ENCODE measurements at places on chromosomes 6 and 20.

DNA sequence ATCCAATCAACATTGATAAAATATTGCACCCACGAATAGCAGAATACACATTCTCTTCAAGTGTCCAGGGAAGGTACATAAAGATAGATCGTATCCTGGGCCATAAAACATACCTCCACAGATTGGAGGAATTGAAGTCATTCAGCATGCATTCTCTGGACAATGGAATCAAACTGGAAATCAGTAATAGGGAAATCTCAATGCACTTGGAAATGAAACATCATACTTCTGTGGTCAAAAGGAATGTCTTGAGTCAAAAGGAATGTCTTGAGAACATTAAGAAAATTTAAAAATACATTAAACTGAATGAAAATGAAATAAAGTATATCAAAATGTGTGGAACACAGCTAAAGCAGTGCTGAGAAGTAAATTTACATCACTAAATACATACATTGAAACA lies 138.8 kb downstream of the TFAP2A start:
- no peak for DNase-seq

GRCh38 chr6:8237668-8238067 lies 135.3 kb upstream of the EEF1E1 start:
- peak; percentile 48 for DNase-seq

GRCh38 chr6:123771126-123771525 lies 32.5 kb upstream of the NKAIN2 start:
- no peak for DNase-seq

DNA sequence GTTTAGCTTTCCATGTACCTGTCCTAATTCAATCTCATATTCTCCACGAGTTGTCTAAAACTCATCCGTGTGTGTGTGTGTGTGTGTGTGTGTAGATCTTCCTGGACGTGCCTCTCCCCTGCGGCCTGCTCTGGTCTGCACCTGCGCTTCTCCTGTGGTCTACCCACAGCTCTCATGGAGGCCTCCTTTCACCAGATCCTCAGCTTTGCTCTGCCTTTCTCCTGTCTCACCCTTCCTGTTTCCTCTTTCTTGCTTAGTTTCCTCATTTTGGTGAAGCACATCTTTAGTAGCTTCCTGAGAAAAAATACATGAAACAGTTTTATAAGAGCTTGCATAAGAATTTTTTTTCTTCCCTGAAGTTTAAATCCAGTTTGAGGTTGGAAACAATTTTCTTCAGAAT lies 18.1 kb downstream of the SLX4IP start:
- no peak for DNase-seq

- DNase-seq = no peak
These were observed 5.6 kb upstream of the MBOAT1 start for GRCh38 chr6:20217891-20218290.

- no peak for DNase-seq
These were observed 82.1 kb upstream of the SRSF6 start for GRCh38 chr20:43375591-43375990.

DNA sequence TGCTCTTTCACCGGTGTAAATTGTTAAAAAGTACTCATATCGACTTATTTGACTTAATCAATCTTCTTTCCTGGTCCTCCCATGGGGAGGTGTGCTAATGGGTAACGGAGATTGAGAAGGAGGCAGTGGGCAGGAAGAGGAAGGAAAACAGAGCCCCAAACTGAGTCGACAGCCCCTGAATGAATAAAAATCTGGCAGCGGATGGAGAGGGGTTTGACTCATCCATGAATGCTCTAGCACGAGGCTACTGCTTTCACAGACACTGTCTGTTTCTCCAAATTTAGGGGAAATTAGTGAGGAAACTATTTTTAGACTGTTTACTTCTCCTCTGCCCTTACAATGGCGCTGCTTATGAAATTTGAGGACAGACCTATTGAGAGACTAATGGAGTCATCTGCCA lies 142.2 kb upstream of the ATXN1 start:
- no peak for DNase-seq

GRCh38 chr20:33159713-33160112 lies 8.2 kb upstream of the BPIFA2 start:
- DNase-seq = no peak

- no peak for DNase-seq
These were observed 48.3 kb downstream of the AHI1 start for GRCh38 chr6:135449246-135449645.

- no peak for DNase-seq
These were observed 13.3 kb downstream of the DUSP22 start for GRCh38 chr6:305371-306206.

GRCh38 chr20:45843506-45843905 lies 9.9 kb downstream of the SNX21 start:
- no peak for DNase-seq

- DNase-seq = no peak
These were observed 5.9 kb upstream of the HDAC2 start for GRCh38 chr6:113976806-113977205.

- DNase-seq = peak; percentile 59
These were observed 67.3 kb downstream of the ATP9A start for GRCh38 chr20:51700809-51701285.

- no peak for DNase-seq
These were observed 4.4 kb downstream of the SMLR1 start for GRCh38 chr6:130831607-130832006.

GRCh38 chr6:1895721-1896120 lies 286.0 kb downstream of the FOXC1 start:
- no peak for DNase-seq

GRCh38 chr20:13170771-13171170 lies 50.3 kb upstream of the ISM1 start:
- DNase-seq = no peak

GRCh38 chr20:63328026-63328700 lies 33.0 kb downstream of the CHRNA4 start:
- no peak for DNase-seq

- no peak for DNase-seq
These were observed 5.4 kb downstream of the UCKL1 start for GRCh38 chr20:63950701-63951397.

GRCh38 chr20:62274332-62274950 lies 28.4 kb upstream of the ADRM1 start:
- DNase-seq = no peak

- DNase-seq = no peak
These were observed 568 bp downstream of the AGPAT1 start for GRCh38 chr6:32175322-32175710.

GRCh38 chr6:44338228-44339122 lies 4.0 kb upstream of the SPATS1 start:
- peak; percentile 71 for DNase-seq

- DNase-seq = no peak
These were observed 150.8 kb upstream of the TMEM170B start for GRCh38 chr6:11386726-11387125.

DNA sequence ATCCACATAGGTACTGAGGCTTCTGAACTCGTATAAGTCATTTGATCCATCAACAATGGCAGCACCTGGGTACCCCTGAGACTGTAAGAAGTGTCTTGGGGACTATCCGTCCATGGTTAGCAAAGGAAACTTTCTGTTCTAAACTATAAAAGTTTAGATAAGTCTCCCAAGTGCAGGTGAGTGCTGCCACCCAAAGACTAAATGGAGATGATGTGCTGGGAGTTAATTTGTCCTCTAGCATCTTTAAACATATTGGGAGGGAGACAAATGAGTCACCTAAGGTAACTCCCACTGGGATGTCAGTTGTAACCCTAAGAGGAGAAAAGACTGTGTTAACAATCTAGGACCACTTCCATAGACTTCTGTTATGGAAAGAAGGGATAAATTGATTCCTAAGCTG lies 6.2 kb downstream of the BEND6 start:
- no peak for DNase-seq

DNA sequence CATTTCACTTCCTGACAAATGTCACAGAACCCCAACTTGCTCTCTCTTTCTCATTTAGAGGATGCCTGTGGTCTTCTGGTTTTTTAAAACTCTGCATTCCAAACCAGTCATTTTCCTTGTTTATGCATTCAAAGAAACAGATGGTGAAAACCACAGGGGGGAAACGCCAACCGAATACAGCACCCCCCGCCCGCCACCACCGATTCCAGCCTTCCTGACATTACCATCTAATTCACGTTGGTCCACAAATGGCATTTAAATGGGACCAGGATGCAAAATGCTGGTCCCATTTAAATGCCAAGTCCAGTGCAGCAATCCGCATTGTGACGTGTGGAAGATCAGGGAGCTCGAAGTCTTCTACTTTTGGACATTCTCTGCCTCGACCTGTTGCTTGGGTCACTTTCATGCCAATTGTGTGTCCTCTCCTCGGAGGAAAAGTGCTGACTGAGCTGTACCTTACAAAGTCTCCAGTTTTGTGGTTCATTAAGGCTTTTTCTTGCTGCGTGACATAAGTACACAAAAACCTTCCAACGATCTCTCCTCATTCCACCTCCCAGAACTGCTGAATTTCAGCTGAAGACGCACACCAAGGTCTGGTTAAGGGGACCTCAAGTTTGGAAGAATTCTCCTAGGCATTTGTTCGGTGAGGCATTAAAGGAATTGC lies 35.8 kb downstream of the NEDD9 start:
- DNase-seq = no peak

- DNase-seq = no peak
These were observed 64.4 kb downstream of the FILIP1 start for GRCh38 chr6:75429061-75429703.

DNA sequence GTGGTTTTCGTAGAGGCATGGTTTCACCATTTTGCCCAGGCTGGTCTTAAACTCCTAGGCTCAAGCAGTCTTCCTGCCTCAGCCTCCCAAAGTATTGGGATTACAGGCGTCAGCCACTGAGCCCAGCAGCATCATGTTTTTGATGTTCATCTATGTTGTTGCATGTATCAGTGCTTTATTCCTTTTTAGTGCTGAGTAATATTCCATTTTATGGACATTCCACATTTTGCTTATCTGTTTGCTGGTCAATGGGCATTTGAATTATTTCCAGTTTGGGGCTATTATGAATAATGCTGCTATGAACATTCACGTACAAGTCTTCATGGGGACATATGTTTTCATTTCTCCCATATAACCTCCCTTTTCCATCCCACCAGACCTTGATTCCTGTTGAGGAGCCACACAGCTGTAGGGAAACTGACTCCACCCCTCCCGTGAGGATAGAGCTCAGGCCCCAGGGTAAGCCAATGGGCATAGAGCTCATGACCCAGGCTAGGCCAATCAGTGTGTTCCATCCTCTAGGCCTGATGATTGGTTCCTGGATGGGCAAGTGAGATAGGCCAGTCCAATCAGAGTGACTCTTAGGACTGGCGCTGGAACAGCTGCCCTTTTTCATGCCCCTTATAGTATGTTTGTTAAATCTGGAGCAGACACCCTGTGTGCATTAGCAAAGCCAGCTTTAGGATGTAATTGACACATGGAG lies 49.5 kb downstream of the DLGAP4 start:
- DNase-seq = no peak

GRCh38 chr20:38181207-38181801 lies 16.2 kb upstream of the TGM2 start:
- no peak for DNase-seq

DNA sequence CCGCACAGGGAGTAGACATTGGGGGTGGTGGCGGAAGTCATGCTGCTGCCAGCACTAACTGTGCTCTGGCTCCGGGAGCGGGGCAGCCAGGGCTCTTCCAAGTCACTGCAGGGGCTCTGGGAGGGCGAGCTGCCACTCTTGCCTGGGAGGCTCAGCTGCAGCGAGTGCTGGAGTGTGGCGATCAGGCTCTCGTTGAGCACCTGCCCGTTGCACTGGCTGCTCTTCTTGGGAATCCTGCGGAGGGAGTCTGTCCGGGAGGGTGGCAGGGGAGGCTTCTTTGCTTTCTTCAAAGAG lies 28.0 kb downstream of the HEBP2 start:
- DNase-seq = no peak

- no peak for DNase-seq
These were observed 149.5 kb downstream of the TMEM242 start for GRCh38 chr6:157173776-157174175.

- DNase-seq = no peak
These were observed 190.6 kb downstream of the MANEA start for GRCh38 chr6:95767897-95768463.

- no peak for DNase-seq
These were observed 41.0 kb downstream of the GFOD1 start for GRCh38 chr6:13446381-13446780.

- no peak for DNase-seq
These were observed 255.7 kb upstream of the PRND start for GRCh38 chr20:4465855-4466545.

- DNase-seq = no peak
These were observed 44.1 kb downstream of the NHSL1 start for GRCh38 chr6:138454981-138455706.

DNA sequence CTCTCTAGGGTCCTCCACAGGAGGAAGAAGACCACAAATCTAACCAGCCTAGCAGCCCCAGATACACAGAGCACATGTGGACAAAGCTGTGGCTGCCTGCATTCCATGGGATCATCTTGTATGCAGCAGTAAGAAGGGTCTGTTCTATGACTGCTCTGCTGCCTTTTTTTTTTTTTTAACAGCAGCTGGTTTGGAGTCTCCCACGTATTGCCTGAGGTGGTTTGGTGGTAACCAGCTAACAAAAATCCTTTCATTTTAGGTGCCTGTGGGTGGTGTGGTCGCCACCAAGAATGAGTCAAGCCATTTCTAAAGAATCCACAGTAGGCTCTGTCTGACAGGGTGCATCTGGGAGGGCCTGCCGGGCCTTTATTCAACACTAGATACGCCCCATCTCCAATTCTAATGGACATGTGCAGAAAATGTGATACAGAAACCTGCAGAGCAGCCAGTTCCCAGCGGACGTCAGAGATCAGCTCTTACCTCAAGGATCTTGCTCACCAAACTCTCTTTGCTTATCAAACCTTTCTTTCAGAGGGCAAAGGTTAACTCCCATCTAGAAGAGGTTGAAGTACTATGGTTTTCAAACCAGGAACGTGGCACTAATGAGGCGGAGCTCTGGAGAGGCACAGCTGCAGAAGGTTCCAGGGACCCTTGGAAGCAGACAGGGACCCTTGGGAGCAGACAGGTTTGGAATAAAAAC lies 32.0 kb downstream of the GNAS-AS1 start:
- no peak for DNase-seq

DNA sequence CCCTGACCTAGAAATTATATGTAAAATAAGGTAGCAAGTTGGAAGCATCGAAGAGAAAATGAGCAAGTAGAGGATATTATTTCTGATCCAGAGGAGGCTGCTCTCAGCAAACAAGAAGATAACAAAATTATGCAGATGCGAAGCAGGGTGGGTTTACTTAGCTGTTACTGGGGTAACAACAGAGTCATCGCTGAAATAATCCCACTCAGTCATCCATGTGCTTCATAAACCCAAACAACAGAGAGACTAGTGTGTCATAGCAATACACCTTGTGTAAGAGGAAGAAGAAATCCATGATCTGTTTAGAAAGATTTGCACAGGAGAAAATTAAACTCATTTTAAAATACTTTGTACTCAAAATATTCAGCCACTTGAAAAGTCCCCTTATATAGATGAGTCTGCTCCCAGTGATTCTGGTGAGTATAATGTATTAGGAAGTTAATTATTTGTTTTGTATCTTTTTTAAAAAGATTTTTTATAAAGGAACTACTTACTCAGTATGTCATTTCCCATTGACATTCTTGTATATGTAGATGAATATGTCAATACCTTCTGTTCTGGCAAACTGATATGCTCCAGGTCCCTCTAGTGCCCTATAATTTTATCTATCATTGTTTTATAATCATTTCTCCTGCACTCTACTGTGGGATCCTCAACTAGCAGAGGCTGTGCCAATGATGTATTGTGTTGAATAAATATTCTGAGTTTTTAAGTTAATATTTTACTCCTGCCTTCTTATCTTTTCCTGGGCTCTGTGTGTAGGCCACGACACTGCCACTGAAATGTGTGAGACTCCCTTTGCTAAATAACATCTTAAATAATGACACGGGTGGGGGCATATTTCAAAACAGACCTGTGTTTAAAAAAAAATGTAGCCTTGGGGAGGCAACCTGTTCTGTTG lies 8.6 kb upstream of the HIVEP2 start:
- DNase-seq = no peak

Measured in SK-N-SH (cell line).